ENCODE measurements at places on chromosomes 1 and 21. TPM values are rescaled to one million over a fixed set of nuclear protein-coding genes. Genes with fewer than 3 reads are reported as not detected.

SH2D1B gene
- not detected for total RNA-seq

ANKRD34A gene
- 0.25 TPM for total RNA-seq

ABCG1 gene
- not detected for total RNA-seq

RPE65 gene
- total RNA-seq: not detected

C1orf226 gene
- 0.13 TPM for total RNA-seq

CHD5 gene
- total RNA-seq: 0.25 TPM

- no peaks in the 10 kb centered on the region for H3K36me3 ChIP-seq
- H3K27me3 ChIP-seq: peaks cover 26% of the 10 kb centered on the region
- no peak for DNase-seq
- H3K27ac ChIP-seq: no peak overlapping the region
- H3K4me1 ChIP-seq: peaks cover 36% of the 10 kb centered on the region
These were observed 50.0 kb upstream of the DMRTB1 start for GRCh38 chr1:53409233-53409632.

- peak; percentile 37 for DNase-seq
- peaks cover 33% of the 10 kb centered on the region for H3K4me1 ChIP-seq
- no peak overlapping the region for H3K4me3 ChIP-seq
- no peaks in the 10 kb centered on the region for H3K27me3 ChIP-seq
- H3K27ac ChIP-seq: peak overlapping the region; percentile 67
- no peaks in the 10 kb centered on the region for H3K36me3 ChIP-seq
These were observed 181.9 kb downstream of the CYYR1 start for GRCh38 chr21:26391166-26391565.

DNA sequence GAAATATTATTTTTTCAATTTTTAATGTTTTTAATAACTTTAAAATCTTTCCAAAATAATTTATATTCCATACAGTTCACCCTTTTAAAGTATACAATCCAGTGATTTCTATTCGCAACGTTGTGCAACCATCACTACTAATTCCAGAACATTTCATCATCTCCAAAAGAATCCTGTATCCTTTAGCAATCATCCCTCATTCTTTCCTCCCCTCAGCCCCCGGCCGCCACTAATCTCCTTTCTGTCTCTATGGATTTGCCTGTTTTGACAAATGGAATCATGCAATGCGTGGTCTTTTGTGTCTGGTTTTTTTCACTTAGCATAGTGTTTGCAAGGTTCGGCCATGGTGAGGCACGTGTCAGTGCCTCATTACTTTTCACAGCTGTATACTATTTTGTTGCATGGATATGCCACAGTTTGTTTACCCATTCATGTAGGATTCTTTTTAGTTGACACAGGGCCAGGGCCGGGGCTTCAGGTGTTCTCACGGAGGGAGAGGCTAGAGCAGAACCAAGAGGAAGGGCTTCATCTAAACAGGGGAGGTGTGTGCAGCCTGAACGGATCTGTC, 40.6 kb upstream of the ZBTB40 start:
- no peaks in the 10 kb centered on the region for H3K36me3 ChIP-seq
- no peaks in the 10 kb centered on the region for H3K27me3 ChIP-seq
- H3K4me3 ChIP-seq: no peak overlapping the region
- peaks cover 13% of the 10 kb centered on the region for H3K4me1 ChIP-seq

DNA sequence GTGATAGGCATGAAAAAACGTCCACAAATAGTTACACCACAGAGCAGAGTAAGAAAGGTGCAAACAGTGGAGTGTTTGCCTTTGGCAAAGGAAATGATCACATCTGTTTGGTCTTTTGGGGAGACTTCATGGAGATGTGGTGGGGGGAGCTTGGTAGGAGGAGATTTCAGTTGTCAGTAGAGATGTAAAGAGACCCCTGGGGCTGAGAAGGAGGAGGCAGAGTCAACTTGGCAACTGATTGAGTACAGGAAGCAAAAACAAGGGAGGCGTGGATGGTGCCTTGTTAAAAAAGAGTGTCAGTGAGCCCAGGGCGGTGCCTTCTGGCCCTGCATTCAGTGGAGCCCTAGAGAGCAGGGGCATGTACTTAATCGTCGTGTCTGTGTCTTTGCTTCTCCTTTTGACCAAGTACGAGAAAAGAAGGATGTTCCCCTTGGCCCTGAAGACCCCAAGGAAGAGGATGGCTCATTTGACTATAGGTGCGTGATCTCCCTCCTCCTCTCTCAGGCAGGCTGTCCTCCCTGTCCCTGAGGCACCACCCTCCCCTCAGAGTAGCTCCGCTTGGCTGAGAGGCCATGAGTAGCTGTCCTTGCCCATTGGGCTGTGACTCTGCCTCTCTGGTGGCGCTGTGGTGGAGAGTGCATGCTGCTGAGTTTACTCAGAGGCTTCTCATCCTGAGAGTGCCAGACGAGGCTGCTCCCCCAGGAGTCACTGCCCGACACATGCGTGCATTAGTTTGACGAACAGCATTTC, 30.4 kb upstream of the CNTN2 start:
- H3K4me1 ChIP-seq: no peaks in the 10 kb centered on the region
- DNase-seq: peak; percentile 45
- no peaks in the 10 kb centered on the region for H3K27me3 ChIP-seq
- H3K4me3 ChIP-seq: no peak overlapping the region
- H3K27ac ChIP-seq: no peak overlapping the region

GRCh38 chr1:3483801-3484444, 29.5 kb downstream of the ARHGEF16 start:
- H3K27ac ChIP-seq: no peak overlapping the region
- no peaks in the 10 kb centered on the region for H3K4me1 ChIP-seq
- no peak overlapping the region for H3K4me3 ChIP-seq
- peak; percentile 53 for DNase-seq
- peaks cover 3% of the 10 kb centered on the region for H3K36me3 ChIP-seq

DNA sequence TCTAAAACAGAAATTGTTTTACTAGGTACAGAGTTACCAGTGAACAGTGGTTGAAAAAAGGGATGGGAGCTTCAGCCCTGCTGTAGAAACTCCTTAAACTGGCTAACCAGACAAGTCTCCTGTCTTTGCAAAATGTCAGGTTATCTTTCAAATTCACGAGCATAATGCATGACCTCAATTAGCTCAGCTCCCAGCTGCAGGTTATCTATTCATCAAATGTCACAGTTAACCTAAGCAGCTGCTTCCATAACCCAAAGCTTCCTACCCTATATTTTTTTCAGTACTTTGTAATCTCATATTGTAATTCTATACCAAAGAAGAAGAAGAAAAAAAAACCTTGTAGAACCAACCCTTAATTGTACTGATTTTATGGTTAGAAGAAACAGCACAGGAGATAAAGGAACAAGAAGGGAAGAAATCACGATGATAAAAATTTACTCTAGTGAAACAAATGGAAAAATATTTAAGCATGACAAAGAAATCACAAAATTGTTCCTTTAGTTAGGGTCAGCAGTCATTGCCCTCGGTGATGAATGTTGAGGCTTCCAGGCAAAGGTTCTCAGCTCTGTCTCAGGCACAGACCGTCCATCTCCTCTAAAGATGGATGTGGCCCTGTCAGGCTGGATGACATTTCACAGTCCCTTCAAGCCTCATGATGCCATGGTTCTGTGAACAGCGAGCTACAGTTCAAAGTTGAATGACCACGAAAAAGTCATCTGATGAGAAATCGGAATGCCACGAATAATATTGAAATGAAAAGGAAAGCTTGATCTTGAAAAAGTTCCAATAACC, 95.9 kb downstream of the PLD5 start:
- H3K27me3 ChIP-seq: no peaks in the 10 kb centered on the region
- H3K27ac ChIP-seq: no peak overlapping the region
- DNase-seq: no peak
- no peaks in the 10 kb centered on the region for H3K4me1 ChIP-seq
- H3K36me3 ChIP-seq: no peaks in the 10 kb centered on the region

DNA sequence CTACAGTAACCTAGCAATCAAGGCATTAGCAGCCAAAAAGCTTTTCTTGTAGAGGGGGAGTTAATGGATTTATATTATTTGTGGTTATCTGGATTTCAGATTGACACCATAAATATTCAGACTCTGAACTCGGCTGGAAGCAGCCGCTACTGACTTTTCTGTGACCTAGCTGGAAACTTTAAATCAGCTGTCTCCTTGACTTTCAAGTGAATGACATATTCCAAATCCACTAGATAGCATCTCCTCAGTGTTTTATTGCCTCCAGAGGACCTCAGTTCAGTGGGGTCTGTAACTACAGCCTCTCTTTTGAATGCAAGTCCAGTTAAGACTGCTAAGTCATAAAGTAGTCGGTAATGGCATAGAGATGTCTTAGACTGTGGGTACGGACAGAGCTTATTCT, 448.5 kb downstream of the NUF2 start:
- no peak overlapping the region for H3K4me3 ChIP-seq
- H3K27ac ChIP-seq: no peak overlapping the region
- no peaks in the 10 kb centered on the region for H3K36me3 ChIP-seq
- no peak for DNase-seq

DNA sequence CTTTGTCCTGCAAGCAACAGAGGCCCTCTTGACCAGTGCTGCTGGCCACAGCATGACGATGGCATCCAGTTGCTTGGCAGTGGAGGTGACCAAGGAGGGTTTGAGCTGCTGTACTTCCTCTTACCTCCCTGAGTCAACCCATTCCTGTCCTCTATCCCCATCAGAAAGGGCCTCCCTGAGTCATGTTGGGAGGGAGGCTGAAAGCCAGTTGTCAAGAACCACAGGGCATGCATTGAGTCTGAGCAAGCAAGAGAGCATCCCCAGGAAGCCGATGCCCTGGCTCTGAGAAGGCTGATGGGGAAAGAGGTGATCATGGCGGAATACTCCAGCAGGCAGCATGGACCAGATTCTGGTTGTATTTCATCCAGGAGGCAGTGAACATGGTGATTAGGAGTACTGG, 69.6 kb downstream of the LACTBL1 start:
- H3K36me3 ChIP-seq: no peaks in the 10 kb centered on the region
- no peaks in the 10 kb centered on the region for H3K27me3 ChIP-seq
- peak; percentile 85 for DNase-seq
- peaks cover 6% of the 10 kb centered on the region for H3K4me1 ChIP-seq
- H3K4me3 ChIP-seq: no peak overlapping the region

DNA sequence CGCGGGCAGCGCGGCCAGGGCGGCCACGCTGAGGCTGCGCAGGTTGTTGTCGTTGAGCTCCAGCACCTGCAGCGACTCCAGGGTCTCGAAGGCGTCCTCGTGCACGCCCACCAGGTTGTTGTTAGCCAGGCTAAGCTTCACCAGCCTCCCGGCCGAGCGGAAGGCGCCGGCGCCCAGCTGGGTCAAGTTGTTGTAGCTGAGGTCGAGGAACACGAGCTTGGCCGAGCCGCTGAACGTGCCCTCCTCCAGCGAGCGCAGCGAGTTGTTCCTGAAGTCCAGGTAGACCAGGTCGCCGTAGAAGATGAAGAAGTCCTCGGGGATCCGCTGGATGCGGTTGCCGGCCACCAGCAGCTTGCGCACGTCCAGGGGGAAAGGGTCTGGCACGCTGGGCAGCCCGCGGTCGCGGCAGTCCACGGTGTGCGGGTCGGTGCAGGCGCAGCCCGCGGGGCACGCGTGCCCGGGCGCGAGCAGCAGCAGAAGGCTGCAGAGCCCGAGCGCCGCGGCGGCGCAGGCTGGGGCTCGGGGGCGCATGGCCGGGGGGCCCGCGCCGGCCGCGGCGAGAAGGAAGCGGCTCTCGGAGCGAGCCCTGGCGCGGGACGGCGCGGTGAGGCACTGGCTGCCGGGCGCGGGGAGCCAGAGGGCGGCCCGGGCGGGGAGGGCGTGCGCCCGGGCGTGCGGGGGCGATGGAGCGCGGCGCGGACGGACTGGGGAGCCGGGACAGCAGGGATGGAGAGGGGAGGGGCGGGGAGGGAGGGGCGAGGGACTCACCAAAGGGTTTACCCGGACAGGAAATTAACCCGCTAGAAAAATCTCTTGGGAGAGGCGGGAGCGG, 524 bp downstream of the LRRC38 start:
- H3K4me1 ChIP-seq: no peaks in the 10 kb centered on the region
- H3K36me3 ChIP-seq: no peaks in the 10 kb centered on the region
- H3K4me3 ChIP-seq: no peak overlapping the region
- peaks cover 14% of the 10 kb centered on the region for H3K27me3 ChIP-seq
- H3K27ac ChIP-seq: no peak overlapping the region

GRCh38 chr1:30883389-30884172, 25.0 kb downstream of the SDC3 start:
- H3K27me3 ChIP-seq: no peaks in the 10 kb centered on the region
- H3K4me3 ChIP-seq: no peak overlapping the region
- no peak overlapping the region for H3K27ac ChIP-seq
- H3K36me3 ChIP-seq: no peaks in the 10 kb centered on the region
- DNase-seq: no peak

GRCh38 chr21:28632755-28633408, 359.8 kb downstream of the LTN1 start:
- H3K4me1 ChIP-seq: peaks cover 67% of the 10 kb centered on the region
- H3K27me3 ChIP-seq: no peaks in the 10 kb centered on the region
- DNase-seq: peak; percentile 81
- H3K27ac ChIP-seq: peak overlapping the region; percentile 85
- H3K4me3 ChIP-seq: peak overlapping the region; percentile 53
- H3K36me3 ChIP-seq: no peaks in the 10 kb centered on the region

DNA sequence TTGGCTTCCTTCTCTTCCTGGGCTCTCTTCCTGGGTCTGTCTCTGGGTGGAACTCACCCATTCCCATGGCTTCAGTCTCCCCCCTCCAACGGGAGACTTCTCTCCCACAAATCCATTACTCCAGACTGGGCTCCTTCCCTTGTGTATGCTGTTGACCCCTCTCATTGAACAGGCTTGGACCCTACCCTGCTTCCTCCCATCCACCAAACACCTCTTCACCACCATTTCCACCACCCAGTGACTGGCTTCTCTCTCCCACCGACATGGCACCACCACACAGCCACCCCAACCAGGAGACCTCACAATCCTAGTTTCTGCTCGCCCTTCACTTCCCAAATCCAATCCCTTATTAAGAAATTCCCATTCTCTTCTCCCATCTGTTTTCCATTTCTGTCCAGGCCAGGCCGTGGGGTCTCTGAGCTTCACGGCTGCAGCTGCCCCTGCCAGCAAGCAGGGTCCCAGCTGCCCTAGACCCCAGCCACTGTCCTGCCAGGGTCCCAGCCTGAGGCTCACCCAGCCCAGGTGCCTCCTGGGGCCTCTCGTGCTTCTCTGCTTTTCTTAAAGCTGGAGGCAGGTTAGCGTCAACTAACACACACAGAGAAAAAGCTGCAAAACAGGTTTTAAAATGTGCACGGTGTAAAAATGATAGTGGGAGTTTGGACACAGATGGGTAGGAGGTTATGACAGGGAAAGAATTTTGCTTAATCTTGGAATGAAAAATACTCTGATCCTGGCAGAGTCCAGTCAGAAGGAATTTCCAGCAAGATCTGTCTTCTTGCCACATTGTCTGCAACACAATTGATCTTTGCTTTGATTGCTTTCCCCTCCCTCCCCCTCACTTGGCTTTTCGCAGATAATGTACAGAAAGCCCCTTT, 383.8 kb upstream of the VAMP3 start:
- DNase-seq: no peak
- H3K27ac ChIP-seq: no peak overlapping the region
- peaks cover 12% of the 10 kb centered on the region for H3K4me1 ChIP-seq
- no peaks in the 10 kb centered on the region for H3K27me3 ChIP-seq
- H3K4me3 ChIP-seq: no peak overlapping the region

- no peak for DNase-seq
- no peaks in the 10 kb centered on the region for H3K36me3 ChIP-seq
- no peak overlapping the region for H3K27ac ChIP-seq
- no peaks in the 10 kb centered on the region for H3K4me1 ChIP-seq
These were observed 63.1 kb upstream of the GPR88 start for GRCh38 chr1:100474834-100475233.

GRCh38 chr1:33171977-33172813, 9.6 kb downstream of the TRIM62 start:
- H3K4me1 ChIP-seq: peaks cover 5% of the 10 kb centered on the region
- H3K27ac ChIP-seq: no peak overlapping the region
- H3K36me3 ChIP-seq: no peaks in the 10 kb centered on the region
- H3K27me3 ChIP-seq: no peaks in the 10 kb centered on the region

All from GM23248 (cell line).